ENCODE measurements at places on chromosomes 11 and 22.

DNA sequence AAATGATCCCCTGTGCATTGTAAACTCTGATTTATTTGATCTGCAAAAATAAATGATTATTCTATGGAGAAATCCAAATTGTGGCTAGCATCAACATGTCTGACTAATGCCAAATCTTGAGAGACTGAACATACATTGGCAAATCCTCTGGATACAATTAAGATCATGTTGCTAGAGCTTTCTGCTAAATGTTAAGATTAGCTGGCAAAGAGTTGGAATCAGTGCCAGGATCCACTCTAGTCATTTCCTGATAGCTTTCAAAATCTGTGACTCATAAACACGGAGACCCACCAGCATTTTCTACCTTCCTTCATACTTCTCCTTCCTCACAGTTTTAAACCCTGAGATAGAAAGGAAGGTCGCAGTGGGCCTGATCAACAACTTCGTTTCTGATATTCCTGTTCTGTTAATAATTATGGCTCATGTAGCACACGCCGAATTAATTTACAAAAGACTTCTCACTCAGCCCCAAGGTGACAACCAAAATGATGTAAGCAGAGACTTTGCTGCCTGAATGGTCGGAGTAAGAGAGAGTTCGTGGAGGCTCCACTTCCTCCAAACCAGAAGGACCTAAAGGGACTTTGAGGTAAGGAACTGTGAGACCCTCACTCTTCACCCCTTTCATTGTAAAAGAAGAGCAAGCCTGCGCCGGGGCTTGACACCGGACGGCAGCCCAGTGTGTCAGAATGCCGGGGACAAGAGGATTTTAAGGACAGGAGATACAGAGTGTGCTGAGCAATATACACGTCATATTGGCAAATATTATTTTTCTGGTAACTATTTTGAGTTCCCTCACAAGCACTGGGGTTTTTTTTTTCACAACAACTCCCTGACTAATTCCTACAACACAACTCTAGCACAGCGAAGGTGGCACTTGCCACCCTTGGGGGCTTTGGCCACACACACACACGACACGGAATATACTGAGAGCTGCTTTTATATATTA lies 42.0 kb downstream of the SERPINH1 start:
- DNase-seq = peak; percentile 93

DNA sequence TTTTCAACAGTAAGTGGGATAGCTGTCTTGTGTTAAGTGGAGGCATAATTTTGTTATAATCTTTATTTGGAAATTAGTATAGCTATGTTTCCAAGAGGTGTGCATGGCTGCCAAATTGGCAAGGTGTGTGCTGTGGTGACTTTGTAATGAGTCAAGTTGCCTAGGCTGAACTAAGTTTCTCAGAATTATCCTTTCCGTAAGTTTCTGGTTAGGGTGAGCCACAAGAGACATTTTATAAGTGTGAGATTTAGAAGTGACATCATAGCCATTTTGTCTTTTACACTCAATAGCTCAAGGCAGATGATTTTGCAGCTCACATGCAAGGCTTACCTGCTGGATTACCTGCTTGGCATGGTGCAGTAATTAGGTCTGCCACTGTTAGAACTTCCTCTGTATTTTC lies 90.3 kb downstream of the C11orf87 start:
- no peak for DNase-seq

GRCh38 chr22:47063071-47063509 lies 300.6 kb downstream of the TBC1D22A start:
- no peak for DNase-seq

- no peak for DNase-seq
These were observed 74.9 kb upstream of the DBX1 start for GRCh38 chr11:20235164-20235563.

GRCh38 chr11:6099577-6099976 lies 7.9 kb upstream of the OR56B4 start:
- no peak for DNase-seq

- peak; percentile 62 for DNase-seq
These were observed 4.3 kb downstream of the CLTCL1 start for GRCh38 chr22:19287076-19287707.
